Activated CD8-positive, alpha-beta T cell treated with anti-CD3 and anti-CD28 coated beads, Interleukin-2, amount 10 ng/mL, durations not matched to agents 7 days and 5 days (primary cell): ENCODE measurements at places on chromosomes 5 and 9. TPM values are rescaled to one million over a fixed set of nuclear protein-coding genes. Genes with fewer than 3 reads are reported as not detected.

The HMCN2 gene
- total RNA-seq = not detected

The TMEM232 gene
- total RNA-seq = 0.47 TPM

The CCDC192 gene
- not detected for total RNA-seq

The ZNF300 gene
- total RNA-seq = 0.45 TPM

The TCF7 gene
- total RNA-seq = 93.4 TPM

The SPINK4 gene
- not detected for total RNA-seq

The HACD4 gene
- 13.9 TPM for total RNA-seq

The PDZD2 gene
- total RNA-seq = not detected

The FAM221B gene
- total RNA-seq = not detected

The S1PR3 gene
- not detected for total RNA-seq

The EFNA5 gene
- total RNA-seq = not detected

DNA sequence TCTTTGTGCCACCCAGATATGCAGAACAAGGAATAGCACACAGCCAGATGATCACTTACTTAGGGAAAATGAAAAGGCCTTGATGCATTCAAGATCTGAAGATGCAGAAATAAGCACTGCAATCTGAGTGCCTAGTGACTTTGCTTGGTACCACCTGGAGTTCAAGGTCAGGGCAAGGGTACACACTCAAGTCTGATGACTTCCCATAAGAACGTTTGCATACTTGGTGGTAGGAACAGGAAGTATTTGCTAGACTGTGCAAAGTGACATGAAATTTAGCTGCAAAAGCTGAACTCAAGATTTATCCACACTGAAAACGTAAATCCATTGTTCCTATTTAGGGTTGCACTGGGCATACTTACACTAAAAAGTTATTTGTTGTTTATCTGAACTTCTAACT lies 177.1 kb downstream of the PIK3R1 start:
- H3K27ac ChIP-seq = peak overlapping the region; percentile 23
- peaks cover 3% of the 10 kb centered on the region for H3K27me3 ChIP-seq
- DNase-seq = no peak
- H3K4me1 ChIP-seq = peaks cover 22% of the 10 kb centered on the region

GRCh38 chr9:25857147-25857546 lies 178.9 kb upstream of the TUSC1 start:
- no peaks in the 10 kb centered on the region for H3K4me1 ChIP-seq
- no peaks in the 10 kb centered on the region for H3K36me3 ChIP-seq
- H3K4me3 ChIP-seq = no peak overlapping the region

- peaks cover 7% of the 10 kb centered on the region for H3K27me3 ChIP-seq
- no peak for DNase-seq
- H3K27ac ChIP-seq = no peak overlapping the region
- no peak overlapping the region for H3K4me3 ChIP-seq
Measured at GRCh38 chr5:168990679-168991078, 310.3 kb downstream of the SLIT3 start.

- H3K27ac ChIP-seq = no peak overlapping the region
- H3K27me3 ChIP-seq = no peaks in the 10 kb centered on the region
- no peaks in the 10 kb centered on the region for H3K36me3 ChIP-seq
- DNase-seq = no peak
Measured at GRCh38 chr5:125411744-125412560, 665.5 kb upstream of the ZNF608 start.

GRCh38 chr9:6460189-6460768 lies 47.3 kb downstream of the UHRF2 start:
- H3K27me3 ChIP-seq = no peaks in the 10 kb centered on the region
- H3K4me1 ChIP-seq = peaks cover 8% of the 10 kb centered on the region
- no peak for DNase-seq

DNA sequence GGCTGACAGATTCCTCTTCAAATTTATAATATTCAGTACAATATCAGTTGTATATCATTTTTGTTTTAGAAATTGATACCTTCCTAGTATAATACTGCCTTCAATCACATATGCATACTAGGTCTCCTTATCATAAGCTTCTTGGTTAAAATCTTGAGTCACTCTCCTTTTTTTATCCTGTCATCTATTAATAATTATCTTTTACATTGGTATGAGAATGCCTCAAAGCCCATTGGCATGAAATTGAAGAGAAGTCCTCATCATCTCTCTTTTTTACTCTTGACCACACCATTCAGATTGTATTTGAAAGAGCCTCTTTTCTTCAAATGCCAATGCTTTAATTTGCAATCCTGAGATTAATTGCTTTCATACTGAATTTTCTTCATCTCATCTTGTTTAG lies 810.3 kb downstream of the BRINP1 start:
- no peaks in the 10 kb centered on the region for H3K4me1 ChIP-seq
- H3K27me3 ChIP-seq = no peaks in the 10 kb centered on the region
- no peak overlapping the region for H3K4me3 ChIP-seq
- H3K27ac ChIP-seq = no peak overlapping the region
- no peak for DNase-seq

DNA sequence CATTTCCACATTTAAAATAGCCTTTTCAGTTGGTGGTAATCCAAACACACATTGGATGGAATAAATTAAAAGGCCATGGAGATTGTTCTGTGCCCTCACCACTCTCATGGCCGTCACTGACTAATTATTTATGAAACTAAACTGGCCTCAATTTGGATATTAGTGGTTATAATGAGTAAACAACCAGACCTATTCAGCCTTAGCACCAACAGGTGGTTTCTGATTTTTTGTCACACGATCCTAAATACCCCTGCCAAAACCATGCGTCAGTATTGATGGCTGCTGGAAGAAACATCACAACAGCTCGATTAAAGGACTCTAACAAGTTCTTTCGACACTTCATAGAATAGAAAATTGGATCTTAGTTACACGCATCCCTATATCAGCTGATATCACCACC lies 276.0 kb upstream of the DAP start:
- no peaks in the 10 kb centered on the region for H3K36me3 ChIP-seq
- no peak for DNase-seq
- no peaks in the 10 kb centered on the region for H3K4me1 ChIP-seq
- H3K27ac ChIP-seq = no peak overlapping the region

- no peaks in the 10 kb centered on the region for H3K36me3 ChIP-seq
- no peak overlapping the region for H3K4me3 ChIP-seq
- no peaks in the 10 kb centered on the region for H3K27me3 ChIP-seq
- no peaks in the 10 kb centered on the region for H3K4me1 ChIP-seq
- no peak overlapping the region for H3K27ac ChIP-seq
- no peak for DNase-seq
Measured at GRCh38 chr9:105911104-105911911, 217.0 kb downstream of the TMEM38B start.

DNA sequence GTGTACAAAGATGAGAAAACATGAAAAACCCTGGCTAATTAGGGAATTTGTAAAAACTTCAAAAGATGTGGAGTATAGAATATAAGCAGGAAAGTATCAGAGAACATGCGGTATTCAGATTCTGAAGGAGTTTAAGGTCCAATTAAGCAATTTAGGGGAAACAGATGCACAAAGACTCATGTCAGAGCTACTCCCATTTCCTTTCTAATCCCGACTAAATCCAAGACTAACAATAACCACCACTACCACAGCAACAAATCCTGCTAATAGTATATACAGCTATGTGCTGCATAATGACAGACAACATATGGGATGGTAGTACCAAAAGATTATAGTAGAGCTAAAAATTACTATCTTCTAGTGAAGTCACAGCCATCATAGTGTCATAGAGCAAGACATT lies 102.1 kb downstream of the LURAP1L start:
- no peak overlapping the region for H3K4me3 ChIP-seq
- no peaks in the 10 kb centered on the region for H3K27me3 ChIP-seq
- no peaks in the 10 kb centered on the region for H3K36me3 ChIP-seq
- DNase-seq = no peak

- H3K36me3 ChIP-seq = no peaks in the 10 kb centered on the region
- no peak overlapping the region for H3K4me3 ChIP-seq
- no peak for DNase-seq
- no peaks in the 10 kb centered on the region for H3K27me3 ChIP-seq
- no peaks in the 10 kb centered on the region for H3K4me1 ChIP-seq
Measured at GRCh38 chr5:17305964-17306725, 88.7 kb downstream of the BASP1 start.

- no peak for DNase-seq
- H3K4me1 ChIP-seq = peaks cover 1% of the 10 kb centered on the region
- H3K4me3 ChIP-seq = no peak overlapping the region
- H3K36me3 ChIP-seq = no peaks in the 10 kb centered on the region
- H3K27ac ChIP-seq = no peak overlapping the region
Measured at GRCh38 chr5:142308358-142308757, 16.5 kb downstream of the SPRY4 start.

DNA sequence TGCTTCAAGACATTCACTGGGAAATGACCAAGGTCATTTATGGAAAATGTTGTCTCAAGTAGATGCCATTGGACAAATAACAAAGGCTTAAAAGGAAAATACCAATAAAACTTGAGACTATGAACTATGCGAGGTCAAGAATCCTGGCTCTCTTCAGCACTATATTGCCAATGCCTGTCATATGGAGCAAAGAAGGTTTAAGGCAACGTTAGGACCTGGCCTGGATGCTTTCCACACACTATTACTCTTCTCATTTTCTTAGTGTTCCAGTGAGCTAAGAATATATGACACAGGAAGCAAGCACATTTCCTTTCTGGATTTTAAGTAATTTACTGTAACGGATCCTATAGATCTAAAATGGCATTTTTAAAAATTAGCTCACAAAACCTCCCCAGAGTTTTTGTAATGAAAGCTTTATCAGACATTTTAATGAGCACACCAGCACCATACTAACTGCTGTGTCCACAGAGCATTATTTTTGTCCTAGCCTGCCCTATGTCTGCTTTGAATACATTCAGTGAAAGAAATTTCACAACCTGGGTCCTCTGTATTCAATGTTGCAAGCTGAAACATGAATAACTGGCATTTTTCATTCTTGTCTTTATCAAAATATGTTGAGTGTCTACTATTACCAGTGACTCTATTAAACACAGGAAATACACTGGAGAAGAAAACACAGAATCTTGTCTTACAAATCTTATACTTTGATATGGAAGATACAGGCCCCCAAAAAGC lies 315.6 kb downstream of the CETN3 start:
- no peaks in the 10 kb centered on the region for H3K36me3 ChIP-seq
- no peak overlapping the region for H3K27ac ChIP-seq
- H3K27me3 ChIP-seq = no peaks in the 10 kb centered on the region
- no peaks in the 10 kb centered on the region for H3K4me1 ChIP-seq
- no peak overlapping the region for H3K4me3 ChIP-seq
- DNase-seq = no peak

- no peak overlapping the region for H3K4me3 ChIP-seq
- no peak overlapping the region for H3K27ac ChIP-seq
- no peaks in the 10 kb centered on the region for H3K4me1 ChIP-seq
- H3K36me3 ChIP-seq = no peaks in the 10 kb centered on the region
Measured at GRCh38 chr5:120942596-120943350, 478.7 kb downstream of the PRR16 start.

- no peak overlapping the region for H3K27ac ChIP-seq
- H3K4me1 ChIP-seq = no peaks in the 10 kb centered on the region
- no peaks in the 10 kb centered on the region for H3K36me3 ChIP-seq
- no peak for DNase-seq
- no peak overlapping the region for H3K4me3 ChIP-seq
Measured at GRCh38 chr5:72920690-72921502, 34.9 kb upstream of the FCHO2 start.

GRCh38 chr9:15529566-15530324 lies 19.0 kb upstream of the PSIP1 start:
- no peak for DNase-seq
- no peaks in the 10 kb centered on the region for H3K27me3 ChIP-seq
- H3K4me3 ChIP-seq = no peak overlapping the region
- H3K36me3 ChIP-seq = no peaks in the 10 kb centered on the region
- no peak overlapping the region for H3K27ac ChIP-seq
- H3K4me1 ChIP-seq = peaks cover 9% of the 10 kb centered on the region

GRCh38 chr5:175884214-175884613 lies 12.8 kb downstream of the CPLX2 start:
- no peak overlapping the region for H3K4me3 ChIP-seq
- H3K4me1 ChIP-seq = no peaks in the 10 kb centered on the region
- DNase-seq = no peak

DNA sequence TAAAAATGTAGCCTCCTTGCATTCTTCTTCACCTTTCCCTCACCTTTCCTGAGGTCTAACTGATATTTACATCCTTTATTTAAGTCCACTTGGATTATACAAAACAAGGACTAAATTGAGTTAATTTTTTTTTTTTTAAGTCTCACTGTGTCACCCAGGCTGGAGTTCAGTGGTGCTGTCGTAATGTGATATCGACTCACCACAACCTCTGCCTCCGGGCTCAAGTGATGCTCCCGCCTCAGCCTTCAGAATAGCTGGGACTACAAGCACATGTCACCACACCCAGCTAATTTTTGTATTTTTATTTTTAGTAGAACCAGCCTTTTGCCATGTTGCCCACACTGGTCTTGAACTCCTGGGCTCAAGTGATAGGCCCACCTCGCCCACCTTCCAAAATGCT lies 195.3 kb downstream of the BNC2 start:
- H3K36me3 ChIP-seq = no peaks in the 10 kb centered on the region
- H3K4me3 ChIP-seq = no peak overlapping the region
- H3K27me3 ChIP-seq = no peaks in the 10 kb centered on the region

DNA sequence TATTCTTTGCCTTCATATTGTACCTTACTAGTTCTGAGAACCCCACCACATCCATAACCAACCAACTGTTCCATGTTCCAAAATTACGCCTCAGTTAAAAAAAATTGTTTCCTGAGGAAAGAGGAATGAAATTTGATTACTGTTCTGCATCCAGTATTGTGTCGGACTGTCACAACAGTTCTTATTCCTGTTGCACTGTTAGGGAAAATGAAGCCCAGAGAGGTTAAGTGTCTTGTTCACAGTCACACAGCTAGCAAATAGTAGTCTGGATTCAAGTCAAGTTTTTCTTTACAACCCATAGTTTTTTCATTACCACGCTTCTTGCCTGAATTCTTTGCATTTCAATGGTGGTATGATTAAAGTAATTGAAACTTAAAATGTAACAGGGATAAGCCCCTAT lies 4.4 kb downstream of the FSD1L start:
- no peak for DNase-seq
- H3K27ac ChIP-seq = no peak overlapping the region
- H3K4me1 ChIP-seq = peaks cover 17% of the 10 kb centered on the region
- peaks cover 3% of the 10 kb centered on the region for H3K27me3 ChIP-seq
- no peak overlapping the region for H3K4me3 ChIP-seq
- H3K36me3 ChIP-seq = no peaks in the 10 kb centered on the region

DNA sequence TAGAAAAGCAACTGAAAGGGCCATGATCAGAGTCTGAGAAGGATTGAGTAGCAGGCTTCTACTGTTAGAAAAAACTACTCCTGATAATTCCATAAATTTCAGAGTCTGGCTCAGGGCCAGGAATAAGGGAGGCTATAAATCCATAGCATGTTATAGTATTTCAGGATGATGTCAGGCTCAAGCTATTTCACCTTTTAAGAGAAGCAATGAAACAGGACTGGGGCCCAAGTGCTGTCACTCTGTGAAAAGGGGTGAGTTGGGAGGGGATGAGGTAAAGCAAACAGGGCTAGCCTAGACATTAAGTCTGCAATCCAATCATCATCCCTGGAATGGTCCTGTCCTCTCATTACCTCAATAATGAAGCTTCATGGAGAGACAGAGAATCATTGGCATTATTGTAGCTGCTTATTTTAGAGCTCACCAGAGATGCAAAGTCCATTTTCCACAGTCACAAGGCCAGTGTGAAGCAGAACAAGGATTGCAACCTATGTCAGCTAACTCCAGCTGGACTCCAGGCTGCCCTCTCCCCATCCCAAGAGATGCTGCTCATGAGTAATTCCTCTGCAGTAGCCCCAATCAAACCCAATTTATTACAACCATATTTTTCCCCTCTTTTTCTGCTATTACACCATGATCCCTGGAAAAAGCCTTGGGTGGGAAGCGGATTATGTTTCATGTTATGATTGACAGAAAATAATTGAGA lies 56.0 kb downstream of the PAPPA start:
- H3K27ac ChIP-seq = no peak overlapping the region
- no peaks in the 10 kb centered on the region for H3K4me1 ChIP-seq
- no peak overlapping the region for H3K4me3 ChIP-seq
- no peak for DNase-seq
